ENCODE measurements at places on chromosomes 13 and 19.

- no peaks in the 10 kb centered on the region for H3K36me3 ChIP-seq
- no peak overlapping the region for H3K27ac ChIP-seq
- peaks cover 32% of the 10 kb centered on the region for H3K27me3 ChIP-seq
- no peak overlapping the region for H3K4me3 ChIP-seq
- no peak for DNase-seq
- no peaks in the 10 kb centered on the region for H3K4me1 ChIP-seq
These were observed 82.6 kb upstream of the SOX1 start for GRCh38 chr13:111984349-111984748.

DNA sequence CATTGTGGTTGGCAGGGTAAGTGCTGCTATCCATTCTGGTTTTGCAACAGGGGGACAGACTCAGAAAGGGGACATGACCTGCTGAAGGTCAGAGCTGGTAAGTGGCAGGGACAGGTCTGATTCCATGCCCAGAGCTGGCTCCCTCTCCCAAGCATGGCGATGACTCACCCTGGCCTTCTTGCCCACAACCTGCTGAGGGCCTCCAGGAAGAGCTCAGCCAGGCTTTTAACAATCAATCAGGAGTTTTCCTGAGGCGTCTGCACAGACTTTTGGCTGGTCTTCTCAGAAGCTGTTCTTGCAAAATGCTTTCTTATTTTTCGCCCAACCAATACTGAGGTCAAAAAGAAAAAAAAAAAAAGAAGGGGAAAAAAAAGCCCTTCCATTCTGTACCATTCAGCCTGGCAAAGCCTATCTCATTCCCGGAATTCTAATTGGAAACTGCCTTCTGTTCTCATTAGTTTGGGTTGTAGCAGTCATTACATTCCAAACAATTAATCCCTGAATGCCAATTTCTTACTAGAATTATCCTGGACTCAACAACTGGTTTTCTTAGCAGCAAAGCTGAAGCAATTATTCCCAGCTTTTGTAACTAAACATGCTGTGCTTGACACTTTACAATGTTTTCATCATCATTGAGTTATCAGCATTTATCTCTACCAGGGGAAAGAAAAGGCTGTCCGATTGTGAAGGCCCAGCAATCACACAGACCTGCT is 17.7 kb downstream of the SIAH3 start:
- no peak overlapping the region for H3K27ac ChIP-seq
- H3K27me3 ChIP-seq = 0 out of 2 replicates have a peak, but pooled peaks cover 8% of the 10 kb centered on the region
- peaks cover 4% of the 10 kb centered on the region for H3K4me1 ChIP-seq
- H3K36me3 ChIP-seq = no peaks in the 10 kb centered on the region
- H3K4me3 ChIP-seq = no peak overlapping the region
- peak; percentile 39 for DNase-seq

DNA sequence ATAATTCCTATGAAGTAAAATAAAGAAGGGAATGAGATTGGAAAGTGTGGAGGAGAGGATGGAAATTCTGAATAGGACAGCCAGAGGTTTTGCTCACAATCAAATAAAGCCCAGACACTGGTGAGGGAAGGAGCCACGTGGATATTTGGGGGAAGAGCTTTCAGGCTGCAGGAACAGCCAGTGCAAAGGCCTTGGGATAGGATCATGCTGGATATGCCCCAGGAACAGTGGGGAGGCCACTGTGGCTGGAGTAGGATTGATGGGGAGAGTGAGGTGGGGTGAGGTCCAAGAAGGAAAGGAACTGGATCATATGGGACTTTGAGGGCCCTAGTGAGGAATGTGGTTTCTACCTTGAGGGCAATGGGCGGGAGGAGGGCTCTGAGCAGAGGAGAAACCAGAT is 4.1 kb upstream of the FXYD5 start:
- H3K27ac ChIP-seq = no peak overlapping the region
- peaks cover 11% of the 10 kb centered on the region for H3K4me1 ChIP-seq
- no peak for DNase-seq
- H3K4me3 ChIP-seq = no peak overlapping the region
- no peaks in the 10 kb centered on the region for H3K36me3 ChIP-seq
- no peaks in the 10 kb centered on the region for H3K27me3 ChIP-seq

GRCh38 chr13:42485272-42485671 is 88.7 kb upstream of the TNFSF11 start:
- no peaks in the 10 kb centered on the region for H3K27me3 ChIP-seq
- no peak overlapping the region for H3K27ac ChIP-seq
- H3K4me1 ChIP-seq = peaks cover 33% of the 10 kb centered on the region

GRCh38 chr13:80727321-80727975 is 386.5 kb upstream of the SPRY2 start:
- no peaks in the 10 kb centered on the region for H3K4me1 ChIP-seq
- no peak overlapping the region for H3K4me3 ChIP-seq
- no peaks in the 10 kb centered on the region for H3K27me3 ChIP-seq

Measured in PC-9 (cell line).